ENCODE measurements at places on chromosomes 2 and 18.

DNA sequence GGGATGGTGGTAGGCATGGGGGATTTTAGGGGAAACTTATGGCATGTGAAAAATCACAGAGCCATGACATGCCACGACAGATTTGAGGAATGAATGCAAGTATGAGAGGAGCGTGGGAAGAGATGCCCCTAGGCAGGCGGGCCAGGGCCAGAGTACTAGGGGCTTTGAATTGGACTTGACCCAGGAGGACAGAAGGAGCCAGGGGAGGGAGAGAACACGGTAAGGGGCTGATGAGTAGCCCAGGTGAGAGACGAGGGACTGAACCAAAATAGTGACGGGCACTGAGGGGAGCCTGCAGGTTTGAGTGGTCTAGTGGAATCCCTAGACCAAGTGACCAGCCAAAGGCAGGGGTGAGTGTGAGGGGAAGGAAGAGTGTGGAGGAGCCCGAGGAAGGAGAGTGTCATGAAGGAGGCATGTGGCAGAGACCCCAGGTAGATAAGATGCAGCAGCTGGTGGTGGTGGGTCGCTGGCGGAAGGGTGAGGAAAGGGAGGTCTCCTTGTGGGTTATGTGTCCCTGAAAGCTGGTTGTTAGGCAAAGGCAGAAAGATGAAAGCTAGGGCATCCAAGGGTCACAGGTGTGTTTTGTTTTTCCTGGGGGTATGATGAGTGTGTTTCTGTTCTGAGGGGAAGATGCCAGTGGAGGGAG, 48.7 kb downstream of the ZBTB7C start:
- no peak for DNase-seq

DNA sequence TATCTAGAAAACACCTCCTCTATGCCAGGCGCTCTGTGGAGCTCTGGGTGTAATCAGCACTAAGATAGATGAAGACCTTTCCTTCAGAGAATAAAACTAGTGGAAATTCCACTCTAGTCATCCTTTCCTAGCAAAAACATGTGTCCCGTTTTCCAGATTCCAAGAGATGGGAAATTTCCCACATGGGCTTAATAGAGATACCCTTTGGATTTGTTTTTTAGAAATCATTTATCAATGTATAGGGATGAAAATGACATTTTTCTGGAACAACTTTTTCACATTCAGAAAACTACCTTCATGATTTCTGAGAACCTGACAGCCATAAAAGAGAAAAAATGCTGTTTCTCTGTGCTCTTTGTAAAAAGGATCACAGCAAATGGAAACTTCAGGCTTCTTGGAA, 152.1 kb downstream of the NCKAP5 start:
- DNase-seq = no peak

DNA sequence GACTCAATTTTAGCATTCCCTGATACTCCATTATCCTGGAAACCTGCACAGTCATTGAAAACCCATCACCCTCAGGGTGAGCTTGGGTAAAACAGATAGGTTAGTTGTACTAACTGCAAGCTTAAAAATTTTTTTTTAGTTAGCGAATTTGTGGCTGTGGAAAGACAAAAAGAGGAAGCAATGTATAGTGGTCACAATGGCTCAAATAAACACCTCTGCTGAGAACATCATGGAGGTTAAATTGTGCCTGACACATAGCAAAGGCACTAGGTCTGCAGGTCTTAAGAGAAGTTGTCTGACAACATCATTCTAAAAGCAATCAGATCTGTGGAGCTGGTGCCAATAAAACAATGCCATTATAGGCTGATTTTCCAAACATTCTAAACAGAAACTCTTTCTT, 84.4 kb upstream of the CAVIN2 start:
- peak; percentile 11 for DNase-seq

- peak; percentile 2 for DNase-seq
Observed at GRCh38 chr2:224849264-224849663, 133.1 kb upstream of the CCDC195 start.

GRCh38 chr2:135208016-135208415, 155.9 kb downstream of the RAB3GAP1 start:
- DNase-seq = no peak
